ENCODE measurements at places on chromosomes 2 and 18. TPM values are rescaled to one million over a fixed set of nuclear protein-coding genes. Genes with fewer than 3 reads are reported as not detected.

The SNORC gene
- not detected for total RNA-seq

GRCh38 chr2:19140463-19141208, 217.8 kb downstream of the OSR1 start:
- H3K36me3 ChIP-seq, result no peaks in the 10 kb centered on the region
- H3K4me1 ChIP-seq, result peaks cover 10% of the 10 kb centered on the region
- no peak overlapping the region for H3K4me3 ChIP-seq
- no peak overlapping the region for H3K27ac ChIP-seq
- DNase-seq, result no peak

DNA sequence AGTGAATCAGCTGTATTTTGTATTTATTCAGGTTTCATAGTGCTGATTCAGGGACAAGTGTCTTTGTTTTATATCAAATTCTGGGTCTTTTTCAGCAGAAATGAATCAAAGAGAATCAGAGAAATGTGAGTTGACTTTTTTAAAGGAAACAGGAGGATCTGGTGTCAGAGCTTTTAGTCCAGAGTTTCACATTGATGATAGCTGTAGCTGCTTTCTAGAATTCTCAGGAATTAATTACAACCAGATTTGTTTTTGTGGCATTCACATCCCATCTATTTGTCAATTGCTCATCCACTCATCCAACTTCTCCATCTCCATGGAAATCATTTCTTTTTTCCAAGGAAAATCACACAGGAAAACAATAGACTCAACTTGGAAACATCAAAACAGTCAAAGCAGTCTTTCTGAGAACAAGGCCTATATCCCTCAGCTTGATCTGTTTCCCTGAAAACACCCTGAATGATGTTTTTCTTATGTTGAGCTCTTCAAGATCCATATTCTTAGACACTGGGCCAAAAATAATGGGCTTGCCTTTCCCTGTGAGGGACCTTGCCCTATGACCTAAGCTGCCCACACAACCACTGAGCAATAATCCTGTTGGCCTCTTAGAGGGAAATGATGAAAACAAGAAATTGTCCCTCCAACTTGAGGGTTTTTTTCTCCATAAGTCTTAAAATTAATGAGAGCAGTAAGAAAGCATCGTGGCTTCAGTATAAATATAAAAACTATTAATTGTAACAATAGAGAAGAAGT, 249.5 kb upstream of the FN1 start:
- no peaks in the 10 kb centered on the region for H3K4me1 ChIP-seq
- no peak overlapping the region for H3K4me3 ChIP-seq
- H3K36me3 ChIP-seq, result no peaks in the 10 kb centered on the region
- no peaks in the 10 kb centered on the region for H3K27me3 ChIP-seq
- no peak for DNase-seq

GRCh38 chr18:74331404-74331803, 15.8 kb downstream of the C18orf63 start:
- no peak overlapping the region for H3K4me3 ChIP-seq
- DNase-seq, result no peak
- no peaks in the 10 kb centered on the region for H3K36me3 ChIP-seq
- no peak overlapping the region for H3K27ac ChIP-seq
- H3K4me1 ChIP-seq, result no peaks in the 10 kb centered on the region

The SH2D6 gene
- 0.26 TPM for total RNA-seq

The GPBAR1 gene
- total RNA-seq, result 90.3 TPM
